Motor neuron (in vitro differentiated cells): ENCODE measurements at places on chromosomes 5 and 9. TPM values are rescaled to one million over a fixed set of nuclear protein-coding genes. Genes with fewer than 3 reads are reported as not detected.

IL9 gene
- total RNA-seq: not detected in 2 replicates

TLX3 gene
- not detected in 2 replicates for total RNA-seq

SSNA1 gene
- total RNA-seq: 41.5 and 44.4 TPM in 2 replicates

TSTD2 gene
- 22.9 and 25.0 TPM in 2 replicates for total RNA-seq

CD180 gene
- 0.07 TPM in 2 replicates for total RNA-seq
